ENCODE measurements at places on chromosomes 4 and X.
A peak's percentile ranks its signal among the peaks of the same experiment; 100 is the strongest.

GRCh38 chr4:3243136-3243780 lies 5.7 kb upstream of the MSANTD1 start:
- no peak for DNase-seq

DNA sequence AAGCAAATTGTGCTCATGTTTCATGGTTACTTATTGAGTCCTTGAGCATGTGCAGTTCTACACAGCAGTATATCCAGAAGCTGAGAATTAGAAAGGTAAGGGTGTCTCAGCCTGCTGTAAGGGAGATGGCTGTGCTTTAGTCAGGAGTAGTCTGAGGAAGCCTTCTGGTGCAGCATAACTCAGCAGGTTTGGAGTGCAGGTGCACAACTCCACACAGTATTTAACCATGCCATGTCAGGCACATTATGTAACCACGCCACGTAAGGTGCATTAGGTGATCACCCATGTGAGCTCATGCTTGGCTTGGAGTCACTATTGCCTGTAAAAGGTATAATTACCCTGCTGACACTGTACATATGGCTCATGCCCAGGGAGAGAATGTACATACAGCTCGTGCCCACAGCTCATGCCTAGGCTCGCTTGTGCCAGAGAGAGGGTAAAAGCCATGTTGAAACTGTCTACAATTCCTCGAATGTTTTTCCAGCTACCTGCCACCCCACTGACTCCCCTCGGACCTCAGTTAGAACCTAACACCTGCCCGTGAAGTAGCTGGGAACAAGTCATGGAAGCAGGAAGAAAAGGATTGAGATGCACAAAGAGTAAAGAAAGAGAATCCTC lies 37.8 kb downstream of the UCHL1 start:
- no peak for DNase-seq

- no peak for DNase-seq
Measured at GRCh38 chr4:53067125-53067802, 205.1 kb downstream of the RASL11B start.

- DNase-seq: no peak
Measured at GRCh38 chr4:56513517-56513916, 7.9 kb downstream of the ARL9 start.

DNA sequence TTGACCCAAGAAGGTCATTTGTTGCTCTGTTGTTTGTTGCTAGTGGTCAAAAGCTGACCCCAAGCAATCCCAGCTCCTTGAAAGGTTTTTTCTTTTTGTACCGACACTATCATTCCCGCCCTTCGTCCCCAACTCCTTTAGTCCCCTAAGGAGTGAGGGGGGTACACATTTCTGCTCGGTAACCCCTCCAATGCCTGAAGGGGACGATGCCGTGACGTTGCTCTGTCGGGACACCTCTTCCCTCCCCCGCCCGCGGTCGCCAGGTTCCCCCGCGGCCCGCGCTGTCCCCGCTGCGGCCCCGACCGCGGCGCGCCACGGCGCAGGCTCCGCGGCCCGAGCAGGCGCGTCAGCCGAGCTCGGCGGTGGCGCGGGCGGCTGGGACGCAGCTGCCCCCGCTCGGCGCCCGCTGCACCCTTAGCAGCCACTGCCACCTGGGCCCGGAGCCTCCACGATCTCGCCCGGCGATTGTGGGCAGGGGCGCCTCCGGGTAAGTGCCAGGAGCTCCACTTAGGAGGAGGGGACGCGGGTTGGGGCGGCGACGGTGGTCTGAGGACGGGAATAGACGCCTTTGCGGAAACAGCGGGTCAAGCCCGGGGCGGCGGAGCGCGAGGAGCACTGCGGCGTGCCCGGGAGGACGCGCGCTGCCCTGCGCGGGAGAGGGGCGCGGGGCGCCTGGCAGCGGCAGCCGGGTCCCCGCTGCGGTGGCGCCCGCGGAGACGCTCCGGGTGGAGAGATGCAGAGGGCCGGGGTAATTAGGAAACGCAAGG lies at the start of gene GLRB:
Gene GLRB, plus strand, starts transcription at position 340 of the 767 bp plus-strand sequence. CDS start 1,875 bp downstream, outside the sequence.
- peak; percentile 75 for DNase-seq

- peak; percentile 55 for DNase-seq
Measured at GRCh38 chr4:54439831-54440243, 210.7 kb downstream of the PDGFRA start.

- DNase-seq: no peak
Measured at GRCh38 chr4:128552586-128552907, 257.0 kb upstream of the JADE1 start.

DNA sequence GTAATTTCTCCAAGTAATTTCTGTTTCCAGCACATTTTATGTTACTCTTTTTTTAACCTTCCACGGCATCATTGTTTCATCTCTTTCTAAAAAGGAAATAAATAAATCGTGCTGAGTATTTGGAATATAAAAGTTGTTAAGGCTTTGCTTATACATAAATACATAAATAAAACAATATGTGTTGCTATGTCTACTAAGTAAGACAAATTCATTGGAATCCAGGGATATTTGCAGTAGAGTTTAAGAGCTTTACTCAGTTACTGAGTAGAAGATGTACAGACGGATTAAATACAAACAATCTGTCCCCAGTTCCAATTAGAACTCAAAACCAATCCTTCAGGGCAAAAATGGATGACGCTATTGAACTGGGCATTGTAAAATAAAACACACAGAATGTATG lies 1.4 kb downstream of the ARHGAP24 start:
- no peak for DNase-seq

DNA sequence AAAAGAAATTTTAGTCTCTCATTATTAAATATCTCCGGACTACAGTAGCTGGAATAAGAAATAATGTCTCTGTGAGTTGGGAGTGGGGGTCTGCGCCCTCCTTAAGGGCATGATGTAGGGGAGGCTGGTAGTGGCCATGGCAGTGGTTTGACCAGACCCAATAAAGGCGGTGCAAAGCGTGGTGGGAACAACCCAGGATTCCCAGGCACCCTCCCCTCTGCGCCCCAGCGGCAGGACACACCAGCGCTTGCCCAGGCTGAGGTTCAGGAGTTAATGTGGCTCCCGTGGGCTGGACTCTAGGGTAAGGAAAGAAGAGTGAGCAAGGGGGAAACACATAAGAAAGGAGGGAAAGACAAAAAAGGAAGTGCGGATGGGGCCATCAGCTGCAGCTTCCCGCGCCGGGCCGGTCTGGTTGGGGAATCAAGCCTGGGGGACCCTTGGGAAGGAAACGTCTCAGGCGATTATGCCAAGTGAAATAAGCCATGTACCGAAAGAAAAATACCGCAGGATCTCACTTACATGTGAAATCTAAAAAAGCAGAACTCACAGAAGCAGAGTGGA lies 157.5 kb upstream of the SMIM31 start:
- no peak for DNase-seq

GRCh38 chrX:9342561-9343051 lies 122.3 kb upstream of the TBL1X start:
- peak; percentile 83 for DNase-seq

- no peak for DNase-seq
Measured at GRCh38 chr4:120198411-120198810, 131.8 kb upstream of the MAD2L1 start.

GRCh38 chr4:71866212-71866885 lies 82.5 kb upstream of the GC start:
- no peak for DNase-seq

GRCh38 chr4:2694691-2695090 lies 61.4 kb downstream of the TNIP2 start:
- DNase-seq: no peak

GRCh38 chr4:27360790-27361267 lies 500.2 kb downstream of the STIM2 start:
- no peak for DNase-seq

GRCh38 chrX:100647095-100647494 lies 3.1 kb downstream of the SRPX2 start:
- peak; percentile 42 for DNase-seq

GRCh38 chr4:133320576-133321170 lies 171.6 kb downstream of the PCDH10 start:
- DNase-seq: no peak

DNA sequence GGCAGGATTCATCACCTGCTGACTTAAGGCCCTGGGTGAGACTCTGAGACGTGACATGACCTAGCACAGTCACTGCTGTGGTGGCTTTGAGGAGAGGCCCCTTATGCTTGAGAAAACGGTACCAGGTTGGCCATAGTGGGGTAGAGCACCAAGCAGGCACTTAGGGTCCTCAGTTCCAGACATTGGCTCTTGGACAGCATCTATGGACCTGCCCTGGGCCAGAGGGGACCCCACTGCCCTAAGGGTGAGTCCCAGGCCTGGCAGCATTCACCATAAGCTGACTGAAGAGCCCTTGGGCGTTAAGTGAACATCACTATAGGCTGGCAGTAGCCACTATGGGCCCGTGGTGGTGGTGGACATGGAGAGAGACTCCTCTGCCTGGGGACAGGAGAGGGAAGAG lies 78.7 kb downstream of the FNIP2 start:
- DNase-seq: no peak

- DNase-seq: no peak
Measured at GRCh38 chr4:22688236-22688635, 4.5 kb upstream of the GBA3 start.

DNA sequence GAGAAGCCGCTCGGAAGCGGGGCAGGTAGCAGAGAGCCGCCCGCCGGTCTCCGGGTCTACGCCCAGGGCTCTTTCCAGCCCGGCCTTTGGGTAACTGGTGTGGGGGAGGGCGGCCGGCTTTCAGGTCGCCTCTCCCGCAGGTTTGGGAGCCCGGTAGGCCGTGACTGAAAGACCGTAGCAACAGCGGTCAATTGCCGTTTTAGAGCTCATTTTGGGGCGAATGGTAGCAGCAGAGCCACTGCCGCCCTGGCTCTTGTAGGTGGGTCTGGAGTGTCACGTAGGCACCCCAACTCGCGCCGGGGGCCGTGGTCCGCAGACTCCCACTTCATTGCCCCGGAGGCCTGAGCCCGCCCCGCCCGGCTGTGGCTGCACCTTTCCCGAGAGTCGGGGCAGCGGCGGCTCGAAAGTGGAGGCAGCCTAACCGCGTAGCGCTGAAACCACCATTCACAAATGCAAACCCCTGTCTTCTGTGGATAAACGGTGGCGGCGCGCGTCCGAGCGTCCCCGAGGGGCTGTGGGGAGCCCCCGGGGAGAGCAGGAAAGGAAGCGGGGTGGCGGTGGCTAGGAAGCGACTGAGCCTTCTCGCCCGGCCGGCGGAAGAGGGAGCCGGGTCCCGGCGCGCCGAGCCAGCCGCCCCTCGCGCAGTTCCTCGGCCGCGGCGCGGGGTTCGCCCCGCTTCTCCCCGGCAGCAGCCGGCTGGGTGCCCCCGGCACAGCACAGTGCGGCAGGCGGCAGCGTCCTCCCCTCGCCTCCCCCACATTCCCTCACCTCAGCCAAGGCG lies 2185.1 kb upstream of the TENM3 start:
- DNase-seq: peak; percentile 58

DNA sequence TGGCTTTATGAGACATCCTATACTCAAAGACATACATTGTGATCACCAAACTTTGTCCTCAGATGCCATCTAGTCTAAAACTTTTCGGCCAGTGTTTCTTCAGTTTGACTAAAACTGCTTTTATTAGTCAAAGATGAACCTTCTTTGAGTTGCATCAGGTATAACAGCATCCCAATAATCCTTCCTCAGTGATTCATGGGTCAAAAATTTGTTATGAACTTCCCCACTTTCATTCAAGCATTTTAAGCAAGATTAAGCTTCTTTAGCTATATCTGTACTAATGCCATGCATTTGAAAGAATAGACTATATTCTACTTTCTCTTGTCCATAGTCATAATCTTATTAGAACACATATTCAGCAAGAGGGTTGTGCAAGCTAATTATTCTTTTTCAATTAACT lies 1070.4 kb upstream of the ADGRL3 start:
- no peak for DNase-seq

- DNase-seq: no peak
Measured at GRCh38 chr4:123848606-123849005, 452.0 kb downstream of the SPRY1 start.

- no peak for DNase-seq
Measured at GRCh38 chrX:142733327-142733726, 292.4 kb upstream of the SPANXN4 start.

DNA sequence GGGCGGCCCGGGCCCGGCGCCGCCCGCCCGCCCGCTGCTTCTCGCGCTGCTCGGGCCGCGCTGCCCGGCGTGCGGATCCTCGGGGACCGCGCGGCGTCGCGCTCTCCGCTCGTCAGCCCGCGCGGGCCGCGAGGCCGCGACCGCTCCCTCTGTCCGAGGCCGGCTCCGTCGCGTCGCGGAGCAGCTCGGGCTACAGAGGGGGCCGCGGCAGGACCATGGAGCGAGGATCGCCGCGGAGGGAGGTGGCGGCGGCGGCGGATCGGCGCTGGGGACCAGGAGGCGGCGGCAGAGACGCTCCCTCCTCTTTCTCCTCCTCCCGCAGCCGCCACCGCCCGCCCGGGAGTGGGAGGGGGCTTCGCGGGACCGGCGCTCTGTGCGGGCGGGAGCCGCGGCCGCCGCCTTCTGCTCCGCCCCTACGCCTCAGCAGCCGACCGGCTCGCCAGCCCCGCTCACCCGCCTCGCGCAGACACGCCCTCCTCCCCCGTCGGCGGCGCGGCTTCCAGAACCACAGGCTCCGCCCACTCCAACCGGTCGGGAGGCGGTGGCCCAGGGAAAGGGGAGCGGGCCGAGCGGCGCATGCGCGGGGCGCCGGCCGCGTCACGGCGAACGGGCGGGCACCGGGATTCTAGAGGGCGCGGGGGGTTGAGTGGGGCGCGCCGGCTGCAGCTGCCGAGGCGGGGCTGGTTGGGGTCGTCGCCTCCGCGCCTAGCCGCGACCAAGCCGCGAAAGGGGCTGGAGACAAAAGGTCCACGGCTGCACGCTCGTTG lies at the start of gene CASK:
Gene CASK, minus strand, starts transcription at position 344 of the 767 bp plus-strand sequence. CDS start 566 bp downstream, outside the sequence.
- DNase-seq: peak; percentile 93

DNA sequence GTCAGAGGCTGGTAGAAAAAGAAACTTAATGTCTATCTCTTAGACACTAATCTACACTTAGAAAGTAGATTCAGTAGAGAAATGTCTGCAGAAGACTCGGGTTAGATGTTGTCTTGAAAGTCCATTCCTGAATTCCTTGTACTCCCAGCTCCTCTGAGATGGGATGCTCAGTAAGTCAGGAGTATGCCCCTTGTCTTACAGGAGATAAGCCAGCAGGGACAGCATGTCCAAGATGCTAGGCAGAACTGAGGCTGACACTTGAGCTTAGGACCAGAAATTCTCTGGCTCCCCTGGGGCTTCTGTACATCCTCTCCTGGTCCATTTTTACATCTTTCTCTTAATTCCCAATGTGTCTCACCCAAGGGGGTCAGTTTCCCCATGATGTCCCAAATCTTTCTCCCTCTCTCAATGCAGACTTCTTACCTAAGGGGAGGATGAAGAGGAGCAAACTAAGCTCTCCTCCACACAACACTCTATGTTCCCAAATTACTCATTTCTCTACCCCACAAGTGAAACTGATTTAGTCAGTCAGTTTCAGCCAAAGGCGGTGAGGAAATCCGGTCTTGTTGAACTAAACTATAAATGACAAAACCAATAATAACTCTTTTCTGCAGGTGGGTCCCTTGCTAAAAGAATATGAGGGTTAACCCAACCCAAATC lies 558.2 kb upstream of the DIPK2B start:
- DNase-seq: no peak

- DNase-seq: no peak
Measured at GRCh38 chr4:41476310-41476885, 61.6 kb upstream of the LIMCH1 start.
